Mesothelial cell of epicardium (in vitro differentiated cells): ENCODE measurements at places on chromosomes 12 and 14. TPM values are rescaled to one million over a fixed set of nuclear protein-coding genes. Genes with fewer than 3 reads are reported as not detected.
A peak's percentile ranks its signal among the peaks of the same experiment; 100 is the strongest.

DNA sequence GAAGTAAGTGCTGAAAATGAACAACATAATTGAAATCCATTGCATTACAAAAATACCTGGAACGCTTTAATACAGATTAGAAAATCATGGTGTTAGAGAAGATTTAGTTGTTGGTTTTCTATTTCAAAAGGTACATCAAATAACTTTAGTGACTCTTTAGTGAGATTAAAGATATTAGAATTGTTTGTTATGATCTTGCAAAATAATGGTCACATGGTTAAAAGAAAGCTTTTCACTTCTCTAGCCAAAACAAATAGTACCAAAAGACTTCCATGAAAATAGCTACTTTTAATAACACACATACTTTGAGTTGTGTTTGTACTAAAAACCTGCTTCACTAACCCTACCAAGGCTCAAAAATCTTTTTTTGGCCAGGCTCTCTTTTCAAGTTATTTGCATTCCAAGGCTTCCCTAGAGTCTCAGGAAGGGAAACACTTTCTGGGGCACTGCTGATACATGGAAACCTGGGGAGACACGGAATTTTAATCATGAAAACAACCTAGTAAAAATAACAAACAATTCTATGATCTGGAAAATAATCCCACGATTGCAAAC is at the start of gene SLCO1A2:
TSS of gene SLCO1A2 (minus strand) at position 147 of the 555 bp plus-strand sequence. CDS start 270 bp downstream, outside the sequence.
- no peak for DNase-seq

DNA sequence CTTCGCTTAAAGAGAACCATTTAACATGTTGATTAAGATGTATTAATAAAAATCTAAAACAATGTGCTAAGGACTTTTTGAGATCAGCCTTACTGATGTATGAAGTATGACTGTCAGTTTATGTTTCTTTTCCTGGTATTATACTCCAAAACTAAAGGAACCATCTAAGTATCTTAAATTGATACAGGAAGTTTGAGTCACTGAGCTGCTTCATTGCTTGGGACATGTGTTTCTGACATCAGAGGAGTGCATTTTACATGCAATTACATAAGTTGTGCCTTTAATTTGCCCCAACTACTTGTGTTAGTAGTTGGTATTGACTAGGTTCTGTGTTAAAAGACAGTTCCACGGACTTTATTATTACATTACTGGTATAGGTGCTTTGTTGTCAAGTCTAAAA is 50.9 kb downstream of the PROX2 start:
- no peak for DNase-seq

DNA sequence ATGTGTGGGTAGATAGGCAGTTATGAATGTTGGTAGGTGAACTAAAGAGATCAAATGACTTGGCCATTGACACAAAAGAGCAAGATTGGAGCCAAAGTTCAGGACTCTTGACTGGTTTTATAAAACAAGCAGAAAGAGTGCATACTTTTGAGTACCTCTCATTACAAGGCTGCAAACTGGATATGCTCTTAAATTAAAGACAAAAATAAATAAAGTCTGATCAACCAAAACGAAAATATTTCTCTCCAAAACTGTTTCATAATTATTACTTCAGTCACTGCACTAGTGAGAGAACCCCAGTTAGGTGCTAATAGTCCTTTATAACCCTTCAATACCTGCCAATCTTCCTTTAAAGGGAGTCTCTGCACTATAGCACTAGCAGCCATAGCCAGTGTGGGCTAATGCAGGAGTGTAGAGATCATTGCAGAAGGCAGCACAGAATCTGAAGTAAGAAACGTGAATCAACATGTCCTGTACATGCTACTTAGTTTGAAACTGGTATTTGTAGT is 147.1 kb downstream of the FOXA1 start:
- no peak for DNase-seq

DNA sequence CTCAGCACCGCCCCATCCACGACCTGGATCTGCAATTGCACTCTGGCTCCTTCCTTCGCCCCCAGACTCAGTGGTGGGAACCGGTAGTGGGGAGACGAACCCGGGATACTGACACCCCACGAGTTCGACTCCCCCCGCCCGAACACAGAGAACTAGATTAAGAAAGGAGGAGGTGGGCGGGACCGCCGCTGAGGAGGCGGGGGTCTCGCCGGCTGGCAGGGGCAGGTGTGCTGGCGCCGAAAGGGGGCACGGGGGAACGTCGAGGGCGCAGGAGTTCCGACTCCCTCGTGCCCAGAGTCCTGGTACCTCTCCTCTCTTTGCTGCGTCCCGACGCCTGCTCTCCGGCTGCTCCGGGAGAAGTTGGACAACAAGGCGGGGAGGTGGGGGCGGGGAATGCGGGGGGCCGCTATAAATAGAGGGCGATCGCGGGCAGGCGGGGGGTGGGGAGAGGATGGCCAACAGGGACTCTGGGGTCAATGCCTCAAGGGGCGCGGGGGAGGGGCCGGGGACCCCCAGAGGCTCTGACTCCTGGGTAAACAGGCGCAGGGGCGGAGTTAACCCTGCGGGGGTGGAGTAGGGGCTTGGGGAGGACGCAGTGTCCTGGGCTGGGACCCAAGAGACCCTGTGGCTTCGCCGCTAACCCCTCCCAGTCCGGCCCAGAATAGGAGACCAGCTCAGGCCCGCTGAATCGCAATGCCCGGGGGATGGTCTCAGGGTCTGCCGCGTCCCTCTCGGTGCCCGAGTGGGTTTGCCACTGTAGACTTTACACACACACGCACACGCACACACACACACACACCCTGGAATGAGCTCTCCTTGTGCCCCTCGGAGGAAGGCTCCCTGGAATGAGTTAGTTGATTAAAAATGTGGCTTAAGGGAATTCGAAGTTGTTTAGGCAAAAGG is 761 bp upstream of the NDRG2 start:
- peak; percentile 51 for DNase-seq

DNA sequence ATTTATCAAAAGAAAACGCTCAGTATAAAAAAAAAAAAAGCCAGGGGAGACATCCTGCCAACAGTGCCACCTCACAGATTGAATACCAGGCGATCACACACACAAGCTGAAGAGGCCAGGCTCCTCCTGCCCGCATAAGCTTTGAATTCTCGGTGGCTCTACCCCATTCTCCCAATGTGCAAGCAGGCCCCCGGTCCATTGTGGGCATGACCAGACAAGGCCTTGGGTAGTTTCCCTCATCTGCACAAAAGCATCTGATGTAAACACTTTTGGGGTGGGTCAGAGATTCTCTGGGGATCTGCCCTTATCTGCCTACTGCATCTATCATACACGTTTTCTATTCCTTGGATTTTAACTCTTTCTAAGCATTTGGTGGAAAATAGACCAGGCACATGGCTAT is 16.2 kb downstream of the KLRF2 start:
- no peak for DNase-seq

DNA sequence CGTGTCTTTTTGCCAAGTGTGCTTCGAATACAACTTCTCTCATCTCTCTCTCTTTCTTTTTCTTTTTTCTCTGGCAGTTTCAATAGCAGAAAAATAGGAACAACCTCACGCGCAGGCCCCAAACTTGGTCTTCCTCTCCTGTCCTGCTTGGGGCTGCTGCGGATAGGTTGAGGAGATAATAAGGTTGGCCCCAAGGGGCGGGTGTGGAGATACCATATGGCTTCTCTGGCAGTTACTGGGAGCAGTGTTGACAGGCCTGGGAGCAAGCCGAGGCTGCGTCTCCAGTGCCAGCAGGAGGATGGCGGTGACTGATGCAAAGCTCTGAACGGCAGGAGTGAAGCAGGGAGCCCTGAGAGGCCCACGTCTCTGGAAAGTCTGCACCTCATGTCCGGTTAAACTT is 89.5 kb upstream of the MANSC4 start:
- no peak for DNase-seq

- no peak for DNase-seq
Measured at GRCh38 chr12:52249511-52250047, 16.5 kb downstream of the KRT7 start.

- no peak for DNase-seq
Measured at GRCh38 chr12:122889761-122890520, 6.0 kb downstream of the VPS37B start.

- no peak for DNase-seq
Measured at GRCh38 chr14:32593290-32593942, 264.3 kb downstream of the AKAP6 start.

GRCh38 chr12:122013136-122013535 is 8.5 kb upstream of the BCL7A start:
- no peak for DNase-seq

DNA sequence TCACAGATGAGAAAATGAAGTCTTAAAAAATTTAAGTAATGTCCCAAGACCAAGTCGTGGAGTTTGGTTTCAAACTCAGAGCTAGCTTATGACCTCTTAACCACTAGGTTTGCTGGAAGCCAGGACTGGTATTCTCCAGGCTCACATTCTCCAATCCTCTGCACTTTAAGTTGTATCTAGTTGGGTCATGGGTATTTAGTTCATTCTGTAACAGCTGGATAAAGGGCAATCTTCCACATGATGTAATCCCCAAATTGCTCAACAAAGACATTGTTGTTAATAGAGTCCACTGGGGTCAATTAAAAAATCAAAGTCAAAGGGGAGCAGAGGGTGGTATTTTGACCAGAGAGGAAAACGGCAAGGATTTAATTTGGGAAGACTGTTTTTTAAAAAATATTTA is 17.8 kb upstream of the GAS2L3 start:
- DNase-seq, result no peak

DNA sequence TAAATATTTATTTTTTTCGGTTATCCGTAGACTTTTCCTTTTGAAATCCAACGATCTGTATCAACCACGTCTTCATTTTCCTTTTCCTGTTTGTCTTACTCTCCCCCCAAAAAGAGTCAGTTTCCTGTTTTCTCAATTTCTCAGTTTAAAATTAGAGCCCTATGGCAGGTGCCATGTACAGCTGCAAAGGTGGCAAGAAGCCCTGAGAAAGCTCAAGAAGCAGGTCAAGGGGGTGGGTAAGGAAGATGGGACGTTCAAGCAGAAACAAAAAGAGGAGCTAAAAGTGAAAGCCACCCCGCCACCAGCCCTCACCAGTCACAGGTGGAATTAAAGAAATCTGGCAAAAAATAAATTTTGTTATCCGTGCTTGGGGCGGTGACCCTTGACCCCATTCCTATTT is 26.7 kb downstream of the SLC35E3 start:
- DNase-seq, result no peak

- no peak for DNase-seq
Measured at GRCh38 chr12:127388985-127389384, 878.0 kb upstream of the TMEM132C start.

DNA sequence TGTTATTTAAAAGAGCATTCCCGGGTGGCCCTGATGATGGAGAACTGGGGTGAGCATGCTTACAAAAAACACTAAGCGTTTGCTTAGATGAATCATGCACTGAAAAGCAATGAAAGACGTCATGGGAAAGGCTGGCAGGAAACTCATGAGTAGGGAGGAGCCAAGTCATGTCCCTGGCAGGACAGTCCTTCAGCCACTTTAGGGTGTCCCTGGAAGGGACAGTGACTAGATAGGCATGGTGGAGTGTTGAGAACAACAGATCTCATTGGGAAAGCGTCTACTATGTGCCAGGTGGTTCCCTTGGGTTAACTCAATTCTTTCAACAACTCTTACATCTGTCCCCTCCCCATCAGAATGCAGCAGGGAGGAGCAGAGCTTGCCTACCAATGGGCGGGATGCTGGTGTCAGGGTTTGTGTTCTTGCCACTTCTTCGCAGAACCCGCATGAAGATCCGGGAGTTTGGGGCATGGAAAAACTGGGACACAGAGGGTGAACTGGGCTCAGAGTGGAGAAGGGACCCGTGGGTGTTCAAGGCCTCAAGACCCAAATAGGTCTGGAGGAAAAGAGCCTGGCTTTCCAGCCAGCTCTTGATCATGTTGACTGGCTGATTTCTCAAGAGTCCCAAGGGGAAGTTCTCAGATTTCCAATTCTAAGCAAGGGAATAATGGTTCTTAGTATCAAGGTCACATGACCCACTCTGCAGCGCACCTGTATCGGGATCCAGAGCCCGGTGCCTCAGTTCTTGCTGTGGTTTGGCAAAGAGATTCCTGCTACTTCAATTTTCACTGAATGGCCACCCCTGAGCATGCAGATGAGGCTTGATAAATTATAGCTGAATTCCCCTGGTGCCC is 653.9 kb upstream of the TBX3 start:
- no peak for DNase-seq

- DNase-seq, result no peak
Measured at GRCh38 chr12:81146228-81147225, 68.6 kb downstream of the ACSS3 start.

GRCh38 chr12:55721601-55722213 is 1.5 kb downstream of the RDH5 start:
- DNase-seq, result no peak

DNA sequence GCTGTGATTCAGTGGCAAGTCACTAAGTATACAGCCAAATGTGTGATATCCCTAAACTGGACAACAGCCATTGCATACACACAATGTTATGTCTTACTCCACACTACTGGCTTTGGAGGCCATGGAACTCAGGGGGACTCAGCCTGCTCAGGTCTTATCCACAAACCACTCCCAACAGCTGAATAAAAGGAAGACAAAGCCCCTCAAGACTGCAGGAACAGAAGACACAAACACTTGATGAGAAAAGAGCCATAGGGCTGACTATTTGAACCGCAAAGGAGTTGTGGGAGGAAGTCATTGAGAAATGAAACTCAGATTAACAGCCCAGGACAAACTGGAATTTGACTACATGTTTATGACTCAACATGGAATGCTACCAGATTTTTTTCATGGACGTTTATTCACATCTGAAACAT is 40.9 kb downstream of the PTGER2 start:
- no peak for DNase-seq

DNA sequence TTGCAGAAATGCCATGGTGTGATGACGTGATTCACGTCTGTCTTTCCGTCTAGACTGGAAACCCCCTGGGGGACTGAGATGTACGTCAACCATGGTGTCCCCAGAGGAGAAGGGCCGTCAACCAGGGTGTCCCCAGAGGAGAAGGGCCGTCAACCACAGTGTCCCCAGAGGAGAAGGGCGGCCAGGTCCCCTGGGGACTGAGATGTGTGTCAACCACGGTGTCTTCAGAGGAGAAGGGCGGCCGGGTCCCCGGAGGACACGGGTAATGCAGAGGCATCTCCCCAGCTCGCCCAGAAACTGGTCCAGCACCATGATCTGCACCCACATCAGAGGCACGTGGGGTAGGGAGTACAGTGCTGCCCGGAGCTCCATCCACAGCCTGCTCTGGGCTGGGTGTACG is 30.6 kb upstream of the GALNT9 start:
- no peak for DNase-seq

DNA sequence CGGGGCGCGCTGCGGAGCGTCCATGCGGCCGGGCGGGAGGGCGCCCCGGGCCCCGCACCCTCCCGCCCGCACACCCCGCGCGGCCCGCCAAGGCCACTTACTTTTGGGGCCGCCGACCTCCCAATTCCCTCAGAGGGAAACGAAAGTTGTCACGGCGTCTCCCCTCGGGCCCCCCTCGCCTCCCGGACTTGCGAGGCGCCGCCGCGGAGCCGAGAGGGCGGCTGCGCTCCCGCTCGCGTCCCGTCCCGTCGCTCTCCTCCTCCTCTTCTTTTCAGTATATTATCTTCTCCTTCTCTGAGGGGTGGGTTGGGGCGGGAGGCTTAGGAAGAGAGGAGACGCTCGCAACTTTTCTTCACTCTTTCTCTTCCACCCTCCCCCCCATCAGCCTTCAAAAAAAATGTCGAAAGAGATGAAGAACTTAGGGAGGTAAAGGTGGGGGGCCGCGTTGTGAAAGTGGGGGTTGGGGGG is 613 bp downstream of the DUSP16 start:
- peak; percentile 27 for DNase-seq

TTC9 gene
- total RNA-seq, result 4.6 to 5.1 TPM (median 4.8 TPM) in 3 replicates

VRTN gene
- total RNA-seq, result not detected in 3 replicates

KRT85 gene
- total RNA-seq, result not detected in 3 replicates

LIN7A gene
- 9.0 to 10.0 TPM (median 9.9 TPM) in 3 replicates for total RNA-seq

BATF gene
- 1.4 to 1.8 TPM (median 1.6 TPM) in 3 replicates for total RNA-seq
